ENCODE measurements at places on chromosomes 7 and 10. TPM values are rescaled to one million over a fixed set of nuclear protein-coding genes. Genes with fewer than 3 reads are reported as not detected.

FZD1 gene
- 1.5 TPM for total RNA-seq

SKIDA1 gene
- total RNA-seq: 6.3 TPM

SUN3 gene
- not detected for total RNA-seq

TRPV5 gene
- total RNA-seq: not detected

TRIM4 gene
- 22.5 TPM for total RNA-seq

MYL7 gene
- 16.2 TPM for total RNA-seq

INSYN2A gene
- not detected for total RNA-seq

GRCh38 chr10:100480002-100480401, 17.2 kb downstream of the WNT8B start:
- H3K4me1 ChIP-seq: no peaks in the 10 kb centered on the region
- no peak overlapping the region for H3K4me3 ChIP-seq
- DNase-seq: no peak
- no peaks in the 10 kb centered on the region for H3K27me3 ChIP-seq
- H3K27ac ChIP-seq: no peak overlapping the region

DNA sequence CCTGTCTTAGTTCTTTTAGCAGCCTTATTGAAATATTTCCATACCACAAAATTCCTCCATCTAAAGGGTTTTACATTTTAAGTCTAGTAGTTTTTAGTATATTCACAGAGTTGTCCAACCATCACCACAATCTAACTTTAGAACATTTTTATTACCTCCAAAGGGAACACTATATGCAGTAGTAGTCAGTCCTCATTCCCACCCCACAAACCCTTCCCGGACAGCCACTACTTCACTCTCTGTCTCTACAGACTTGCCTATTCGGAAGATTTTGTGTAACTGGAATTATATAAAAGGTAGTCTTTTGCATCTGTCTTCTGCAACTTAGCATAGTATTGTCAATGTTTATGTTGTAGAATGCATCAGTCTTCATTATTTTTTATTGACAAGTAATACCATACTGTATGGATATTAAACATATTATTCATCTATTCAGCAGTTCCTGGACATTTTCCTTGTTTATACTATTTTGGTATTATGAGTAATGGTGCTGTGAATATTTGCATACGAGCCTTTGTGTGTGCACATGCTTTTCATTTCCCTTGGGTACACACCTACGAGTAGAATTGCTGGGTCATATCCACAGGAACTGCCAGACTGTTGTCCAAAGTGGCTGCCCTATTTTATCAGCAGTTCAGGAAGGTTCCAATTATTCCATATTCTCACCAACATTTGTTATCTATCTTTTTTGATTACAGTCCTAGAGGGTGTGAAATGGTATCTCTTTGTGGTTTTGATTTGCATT, 60.9 kb upstream of the LANCL2 start:
- no peak for DNase-seq
- H3K36me3 ChIP-seq: no peaks in the 10 kb centered on the region
- no peak overlapping the region for H3K27ac ChIP-seq
- no peak overlapping the region for H3K4me3 ChIP-seq
- H3K4me1 ChIP-seq: peaks cover 20% of the 10 kb centered on the region
- H3K27me3 ChIP-seq: no peaks in the 10 kb centered on the region

DNA sequence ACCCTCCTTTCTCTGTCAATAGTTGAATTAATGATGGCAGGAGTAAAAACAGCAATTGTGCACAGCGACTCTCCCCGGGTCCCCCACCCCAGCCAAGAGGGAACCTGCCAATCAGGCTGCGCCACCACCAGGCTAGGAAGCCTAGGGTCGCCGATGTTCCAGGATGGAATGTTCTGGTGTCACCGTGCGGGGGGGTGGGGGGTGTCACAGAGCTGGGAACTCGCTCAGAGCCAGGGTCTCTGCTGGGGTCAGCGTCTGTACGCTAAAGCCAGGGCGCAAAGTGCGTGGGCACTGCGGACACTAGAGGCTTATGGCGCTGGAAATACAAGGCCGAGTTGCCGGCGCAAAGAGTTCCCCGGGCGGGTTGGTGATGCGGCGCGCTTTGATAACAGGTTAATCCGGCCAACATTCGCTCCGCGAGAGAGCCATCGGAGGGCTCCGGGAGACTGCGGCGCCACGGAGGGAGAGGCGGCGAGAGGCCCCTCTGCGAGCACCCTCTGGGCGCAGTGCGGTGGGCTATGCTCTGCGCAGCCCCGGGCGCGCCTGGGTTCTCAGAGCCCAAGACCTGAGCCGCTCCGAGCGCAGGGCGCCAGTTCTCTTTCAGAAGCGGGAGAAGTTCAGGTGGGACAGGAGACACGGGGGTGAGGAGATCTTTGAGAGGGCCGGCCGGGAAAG, 192.3 kb downstream of the EMX2 start:
- no peak for DNase-seq
- no peaks in the 10 kb centered on the region for H3K4me1 ChIP-seq
- no peak overlapping the region for H3K27ac ChIP-seq
- H3K27me3 ChIP-seq: no peaks in the 10 kb centered on the region

- H3K4me3 ChIP-seq: no peak overlapping the region
- no peaks in the 10 kb centered on the region for H3K4me1 ChIP-seq
These were observed 138.9 kb downstream of the ADCY1 start for GRCh38 chr7:45712872-45713668.

DNA sequence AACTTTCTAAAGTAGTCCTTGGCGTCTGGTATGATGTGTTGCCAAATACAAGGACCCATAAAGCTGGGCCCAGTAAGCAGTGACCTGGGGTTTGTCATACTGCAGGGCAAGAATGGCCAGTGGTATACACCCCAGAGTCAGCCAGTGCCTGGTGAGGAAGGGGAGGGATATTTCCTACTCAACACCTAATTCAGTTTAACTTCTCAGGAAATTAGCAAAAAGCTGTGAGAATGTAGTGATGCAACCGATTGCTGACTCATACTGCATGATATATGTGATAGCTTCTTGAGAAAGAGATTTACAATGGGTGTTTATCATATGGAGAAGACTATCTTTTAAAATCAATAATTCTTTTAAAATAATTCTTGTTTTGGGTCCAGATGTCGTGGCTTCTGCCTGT, 889.3 kb upstream of the CELF2 start:
- no peak overlapping the region for H3K4me3 ChIP-seq
- no peaks in the 10 kb centered on the region for H3K4me1 ChIP-seq
- DNase-seq: no peak
- H3K27me3 ChIP-seq: no peaks in the 10 kb centered on the region
- no peak overlapping the region for H3K27ac ChIP-seq

- no peaks in the 10 kb centered on the region for H3K36me3 ChIP-seq
- H3K27me3 ChIP-seq: no peaks in the 10 kb centered on the region
- no peak overlapping the region for H3K27ac ChIP-seq
- H3K4me3 ChIP-seq: no peak overlapping the region
- H3K4me1 ChIP-seq: peaks cover 12% of the 10 kb centered on the region
These were observed 17.6 kb upstream of the FGFR2 start for GRCh38 chr10:121615836-121616235.

Data from Caco-2 (cell line).